HL-60 (cell line): ENCODE measurements at places on chromosomes 2 and 18.

- DNase-seq, result no peak
Measured at GRCh38 chr2:165924946-165925345, 28.6 kb downstream of the TTC21B start.

DNA sequence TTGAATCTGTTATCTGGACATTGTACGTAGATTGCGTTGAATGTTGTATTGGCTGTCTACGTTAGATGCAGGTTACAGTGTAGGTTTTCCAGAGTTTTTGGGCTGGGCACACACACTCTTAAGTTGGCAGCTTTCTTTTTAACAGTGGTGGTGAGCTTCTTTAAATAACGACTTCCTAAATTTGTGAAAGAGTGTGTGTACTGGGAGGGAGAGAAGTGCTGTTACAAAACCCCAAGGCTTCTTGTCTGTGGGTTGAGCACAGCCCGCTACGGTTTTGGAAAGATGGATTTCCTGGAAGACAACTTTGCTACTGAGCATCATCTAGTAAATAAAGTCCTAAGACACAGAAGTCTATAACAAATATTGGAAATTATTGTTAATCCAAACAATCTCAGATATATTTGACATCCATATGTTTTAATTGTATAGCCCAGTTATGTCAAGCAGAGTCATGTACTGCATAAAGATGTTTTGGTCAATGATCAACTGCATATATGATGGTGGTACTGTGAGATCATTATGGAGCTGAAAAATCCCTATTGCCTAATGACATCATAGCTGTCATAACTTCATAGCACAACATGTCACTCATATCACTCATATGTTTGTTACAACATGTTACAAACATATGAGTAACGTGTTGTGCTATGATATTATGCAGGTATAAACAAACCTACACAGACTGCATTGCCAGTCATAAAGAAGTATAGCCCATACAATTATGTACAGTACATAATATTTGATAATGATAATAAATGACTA is 7.9 kb upstream of the THUMPD2 start:
- no peak for DNase-seq

GRCh38 chr2:9071584-9072124 is 68.2 kb upstream of the MBOAT2 start:
- no peak for DNase-seq

DNA sequence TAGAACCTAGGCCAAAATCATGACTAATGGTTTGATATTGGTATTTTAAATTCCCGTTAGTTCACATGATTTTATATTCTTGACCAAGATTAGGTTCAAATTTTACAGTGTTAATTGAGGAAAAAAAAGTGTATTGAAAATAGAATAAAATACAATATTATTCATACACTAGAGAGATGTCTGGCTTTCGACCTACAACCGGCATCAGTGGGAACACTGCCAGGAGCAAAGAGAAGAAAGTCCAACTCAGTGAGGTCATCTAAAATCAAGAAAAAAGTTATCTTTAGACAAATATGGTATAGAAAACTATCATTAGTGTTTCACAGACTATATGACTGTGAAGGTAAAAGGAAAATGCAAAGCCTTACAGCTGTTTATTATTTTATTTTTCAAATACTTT is 81.5 kb downstream of the PIGN start:
- DNase-seq, result no peak

DNA sequence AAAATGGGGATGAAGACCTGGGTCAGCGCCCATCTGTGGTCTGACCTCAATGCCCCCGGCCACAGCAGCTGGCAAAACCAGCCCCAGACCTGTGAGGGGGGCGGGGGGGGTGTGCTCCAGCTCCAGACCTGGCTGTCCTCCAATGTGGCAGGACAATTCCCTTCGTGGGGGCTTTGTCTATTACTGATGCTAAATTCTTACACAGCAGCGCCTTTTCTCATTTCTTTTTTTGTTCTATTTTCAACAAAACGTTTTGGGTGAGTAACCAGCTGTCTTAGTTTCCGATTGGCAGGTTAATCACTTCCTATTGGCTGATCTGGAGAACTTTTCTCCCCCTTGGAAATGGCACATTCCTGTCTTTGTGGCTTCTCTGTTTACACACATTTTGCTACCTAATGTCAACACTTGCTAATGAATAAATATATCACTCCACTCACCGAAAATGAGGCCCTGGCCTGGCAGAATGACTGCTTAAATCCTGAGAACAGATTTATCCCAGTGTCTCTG is 4.4 kb downstream of the SMAD7 start:
- DNase-seq, result no peak

DNA sequence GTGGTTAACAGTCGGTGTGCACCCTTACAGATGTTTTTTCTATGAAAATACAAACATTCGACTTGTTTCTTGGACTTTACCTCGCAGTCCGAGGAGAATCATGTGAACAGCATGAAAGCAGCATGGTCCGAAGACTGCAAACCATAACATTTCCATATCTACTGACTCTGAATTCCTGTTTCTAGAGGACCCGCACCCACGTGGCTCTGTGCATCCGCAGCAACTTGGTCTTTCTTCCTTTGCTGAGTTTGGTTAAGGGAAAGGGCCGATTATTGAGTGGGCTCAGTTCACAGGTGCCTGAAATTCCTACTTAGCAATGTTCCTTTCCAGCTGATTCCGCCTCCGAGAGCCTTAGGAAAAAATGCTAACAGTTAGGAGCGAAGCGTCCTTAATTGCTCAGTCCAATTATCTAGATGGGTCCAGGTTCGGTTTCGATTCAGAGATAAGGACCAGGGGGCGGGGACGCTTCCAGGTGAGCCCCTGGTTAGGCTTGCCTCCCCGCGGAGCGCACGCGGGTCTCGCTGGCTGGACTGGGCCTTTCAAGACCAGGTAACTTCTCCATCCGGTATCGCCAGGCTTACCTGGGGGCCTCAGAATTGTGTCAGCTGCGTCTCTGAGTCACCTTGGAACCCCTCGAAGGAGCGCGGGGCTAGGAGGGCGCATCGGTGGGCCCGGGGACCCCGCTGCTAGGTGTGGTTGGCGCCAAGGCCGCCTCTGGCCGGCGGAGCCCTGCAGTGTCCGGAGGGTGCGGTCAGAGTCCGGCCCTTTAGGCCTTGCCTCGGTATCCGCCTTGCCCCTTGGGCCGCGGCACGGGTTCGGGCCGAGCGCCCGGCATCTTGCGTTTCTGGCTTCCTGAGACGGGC is 1.1 kb upstream of the B3GNT2 start:
- DNase-seq, result no peak

GRCh38 chr18:23669804-23670405 is 7.2 kb upstream of the ANKRD29 start:
- no peak for DNase-seq

DNA sequence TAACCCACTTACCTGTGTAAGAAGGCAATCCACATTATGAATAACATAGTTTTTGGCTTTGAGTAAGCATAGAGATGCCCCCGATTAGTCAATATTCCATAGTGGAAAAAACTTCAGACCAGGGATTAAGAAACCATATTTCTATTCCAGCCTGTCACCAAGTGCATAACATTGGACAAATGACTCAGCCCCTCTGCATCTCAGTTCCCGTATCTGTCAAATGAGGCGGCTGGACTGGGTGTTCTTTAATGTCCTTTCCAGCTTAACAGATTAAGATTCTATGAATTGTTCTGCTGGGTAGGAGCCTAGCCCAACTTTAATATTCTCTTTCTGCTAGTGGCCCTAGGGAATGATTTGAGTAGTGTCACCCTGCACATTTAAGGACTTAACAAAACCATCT is 11.8 kb upstream of the FTCDNL1 start:
- DNase-seq, result no peak

GRCh38 chr2:44246840-44247369 is 28.4 kb upstream of the SLC3A1 start:
- DNase-seq, result peak; percentile 79

GRCh38 chr2:218694405-218695145 is 16.1 kb upstream of the TTLL4 start:
- DNase-seq, result no peak

GRCh38 chr2:40072442-40073232 is 293.6 kb upstream of the THUMPD2 start:
- no peak for DNase-seq

DNA sequence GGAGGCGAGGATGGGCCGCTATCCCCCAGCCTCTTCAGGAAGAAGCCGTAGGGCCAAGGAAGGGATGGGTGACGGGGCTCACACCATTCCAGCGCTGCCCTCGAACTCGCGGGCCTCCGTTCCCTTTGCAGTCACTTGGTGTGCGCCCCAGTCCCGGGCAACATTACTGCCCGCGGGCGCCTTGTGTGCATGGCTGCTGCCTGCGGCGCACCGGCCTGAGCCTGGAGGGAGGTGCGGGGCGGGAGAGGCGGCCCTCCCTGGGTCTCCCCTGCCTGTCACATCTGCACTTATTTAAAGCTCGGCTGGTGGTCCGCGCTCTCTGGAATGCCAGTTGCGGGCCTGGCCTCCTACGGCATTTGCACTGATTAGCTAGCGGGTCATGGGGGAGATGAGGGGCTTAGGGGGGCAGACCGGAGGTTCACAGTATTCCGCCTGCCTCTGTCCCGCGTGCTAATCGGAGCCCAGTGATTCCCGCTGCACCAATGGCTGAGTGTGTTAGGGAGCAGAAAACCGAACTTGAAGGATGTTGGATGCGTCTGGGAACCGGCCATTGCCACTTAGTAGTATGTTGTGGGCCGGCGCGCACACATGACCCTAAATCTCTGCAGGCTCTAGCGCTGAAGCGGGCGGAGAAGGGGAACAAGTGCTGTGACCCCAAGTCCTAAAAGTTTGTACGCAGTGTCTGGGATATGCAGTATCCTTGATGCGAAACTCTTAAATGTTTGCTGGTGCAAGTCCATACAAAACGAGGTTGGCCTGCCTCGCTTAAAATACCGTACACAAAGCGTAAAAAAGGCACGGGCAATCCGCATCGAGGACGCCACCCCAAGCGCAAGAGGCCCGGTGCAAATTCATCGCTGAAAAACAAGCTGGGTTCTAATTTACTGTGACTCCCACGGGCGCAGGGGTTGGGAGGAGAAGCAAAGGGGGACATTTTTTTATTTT is 161.2 kb upstream of the SIX2 start:
- no peak for DNase-seq

- no peak for DNase-seq
Measured at GRCh38 chr2:146385031-146385430, 1459.8 kb upstream of the ACVR2A start.

DNA sequence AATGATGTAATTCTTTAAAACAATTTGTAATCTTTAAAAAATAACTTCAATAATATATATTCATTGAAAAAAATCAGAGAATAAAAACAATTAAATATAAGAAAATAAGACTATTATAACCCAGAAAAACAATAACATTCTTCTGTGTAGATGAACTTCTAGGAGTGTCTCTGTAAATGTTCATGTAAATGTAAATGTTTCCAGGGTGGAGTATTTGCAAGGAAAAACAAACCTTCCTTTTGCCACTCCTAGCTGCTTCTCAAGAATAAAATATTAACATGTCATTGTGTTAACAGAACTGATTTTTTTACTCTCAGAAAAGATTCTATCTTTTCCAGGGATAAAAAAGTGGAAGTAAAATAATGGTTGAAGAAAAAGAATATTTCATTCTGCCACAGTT is 431.9 kb downstream of the PLCL1 start:
- DNase-seq, result no peak

DNA sequence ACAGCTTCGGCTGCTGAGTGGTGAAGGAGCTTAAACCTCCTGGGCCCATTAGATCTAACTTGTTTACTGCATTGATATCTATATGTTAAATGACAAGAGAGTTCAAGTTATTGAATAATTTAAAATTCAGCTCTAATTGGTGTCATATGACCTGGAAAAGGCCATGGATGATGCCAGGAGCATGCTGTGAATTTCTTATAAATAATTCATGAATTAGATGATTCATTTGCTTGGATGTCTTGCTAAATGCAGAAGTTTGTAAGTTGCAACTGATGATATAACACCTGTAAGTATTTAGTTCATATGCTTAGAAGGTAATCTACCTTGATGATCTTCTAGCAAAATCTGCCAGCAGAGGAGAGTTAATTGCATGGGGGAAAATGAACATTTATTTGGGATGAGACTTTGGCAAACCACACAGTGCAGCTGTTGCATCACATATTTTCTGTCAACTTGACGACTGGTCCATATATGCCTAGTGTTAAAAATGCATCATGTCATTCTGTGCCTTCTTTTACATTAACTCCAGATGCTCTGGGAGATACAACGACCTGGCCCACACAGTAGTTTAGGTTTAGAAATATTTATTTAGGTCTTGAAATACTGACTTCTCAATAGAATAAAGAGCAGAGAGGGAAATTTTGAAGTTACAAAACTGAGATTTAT is 226.3 kb downstream of the KIAA1328 start:
- no peak for DNase-seq

DNA sequence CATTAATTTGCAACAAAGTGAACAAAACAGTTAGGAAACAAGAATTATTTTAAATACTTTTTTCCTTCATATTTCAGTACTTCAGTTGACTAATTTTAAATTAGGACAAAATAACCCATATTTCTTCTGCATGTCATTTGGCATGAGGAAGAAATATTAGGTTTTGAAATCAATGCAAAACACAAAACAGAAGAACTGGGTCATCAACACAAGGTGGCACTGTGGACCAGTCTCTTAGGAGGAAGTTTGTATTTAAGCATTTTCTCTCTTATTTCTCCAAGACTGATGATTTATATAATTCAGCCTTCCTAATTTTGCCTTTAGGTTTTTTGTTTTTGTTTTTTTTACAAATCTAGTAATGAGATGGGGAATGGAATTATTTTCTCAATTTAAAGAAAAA is 352.8 kb upstream of the KCNH7 start:
- peak; percentile 18 for DNase-seq

GRCh38 chr18:79738041-79738461 is 58.4 kb downstream of the CTDP1 start:
- DNase-seq, result no peak

DNA sequence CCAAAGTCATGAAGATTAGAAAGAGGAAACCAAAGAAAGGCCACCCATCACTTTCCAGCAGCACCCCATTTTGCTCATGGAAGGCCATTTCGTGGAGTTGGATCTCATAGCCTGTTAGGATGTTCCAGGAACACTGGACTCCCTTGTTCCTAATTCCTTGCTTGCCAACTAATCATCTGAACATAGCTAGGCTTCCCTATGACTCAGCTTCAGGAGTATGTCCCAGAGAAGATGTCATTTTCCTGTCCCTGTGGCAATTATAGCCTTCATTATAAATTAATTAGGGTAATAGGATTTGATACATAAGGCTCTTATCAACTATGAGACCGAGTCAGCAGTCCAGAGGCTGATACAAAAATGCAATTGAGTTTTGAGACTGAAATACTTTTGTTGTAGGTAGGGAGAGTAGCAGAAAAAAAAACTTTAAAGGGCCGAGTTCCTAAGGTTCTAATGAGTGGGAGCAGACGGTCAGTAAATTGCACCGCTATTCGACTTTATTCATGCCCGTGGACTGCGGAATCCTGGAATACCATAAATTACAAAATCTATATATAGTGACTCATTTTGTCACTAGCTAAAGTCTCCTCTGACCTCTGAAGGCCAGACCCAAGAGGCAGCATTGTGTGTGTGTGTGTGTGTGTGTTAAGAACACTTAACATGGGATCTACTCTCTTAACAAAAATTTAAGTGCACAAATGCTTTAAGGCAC is 311.8 kb downstream of the FBXO15 start:
- no peak for DNase-seq
